ENCODE measurements at places on chromosomes 7 and 10. TPM values are rescaled to one million over a fixed set of nuclear protein-coding genes. Genes with fewer than 3 reads are reported as not detected.

Gene TWIST1
- total RNA-seq = 1.2 TPM

Gene NYAP1
- 0.22 TPM for total RNA-seq

Gene ACTL6B
- not detected for total RNA-seq

GRCh38 chr10:124619195-124619594 is 125.0 kb downstream of the FAM53B start:
- no peak for DNase-seq

DNA sequence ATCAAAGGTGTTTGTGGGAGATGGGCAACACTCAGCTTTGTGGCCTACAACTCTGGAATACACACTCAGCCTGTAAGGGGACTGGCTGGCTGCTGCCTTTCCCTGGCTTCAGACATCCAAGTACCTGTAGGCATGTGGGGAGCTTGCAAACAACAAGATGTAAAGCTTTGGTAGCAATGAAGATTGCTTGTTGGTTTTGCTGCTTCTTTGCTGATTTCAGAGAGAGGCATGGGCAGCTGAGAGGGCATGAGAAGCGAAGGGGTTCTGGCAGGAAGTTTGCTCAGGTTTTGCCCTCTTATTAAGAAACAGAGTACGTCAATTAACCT is 434.8 kb downstream of the LRMDA start:
- no peak for DNase-seq

DNA sequence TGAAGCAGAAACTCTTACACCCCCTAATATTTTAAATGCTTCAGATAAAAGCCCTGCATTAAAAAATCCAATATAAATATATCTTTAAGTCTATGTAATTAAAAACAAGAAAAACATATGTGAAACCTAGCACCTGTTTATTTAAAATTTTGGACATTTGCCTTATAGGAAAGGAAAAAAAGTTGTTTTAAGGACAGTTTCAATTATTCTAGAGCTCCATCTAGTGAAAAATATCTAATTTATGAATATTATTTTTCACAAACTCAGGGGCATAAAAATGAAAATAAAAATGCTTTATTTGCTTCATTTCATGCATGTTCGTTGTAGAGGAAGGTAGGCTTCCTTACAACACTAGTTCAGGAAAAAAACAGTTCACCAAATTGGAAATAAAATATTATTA is 26.1 kb downstream of the ENKUR start:
- DNase-seq = no peak

- DNase-seq = no peak
Measured at GRCh38 chr10:110141185-110141584, 66.2 kb upstream of the MXI1 start.

DNA sequence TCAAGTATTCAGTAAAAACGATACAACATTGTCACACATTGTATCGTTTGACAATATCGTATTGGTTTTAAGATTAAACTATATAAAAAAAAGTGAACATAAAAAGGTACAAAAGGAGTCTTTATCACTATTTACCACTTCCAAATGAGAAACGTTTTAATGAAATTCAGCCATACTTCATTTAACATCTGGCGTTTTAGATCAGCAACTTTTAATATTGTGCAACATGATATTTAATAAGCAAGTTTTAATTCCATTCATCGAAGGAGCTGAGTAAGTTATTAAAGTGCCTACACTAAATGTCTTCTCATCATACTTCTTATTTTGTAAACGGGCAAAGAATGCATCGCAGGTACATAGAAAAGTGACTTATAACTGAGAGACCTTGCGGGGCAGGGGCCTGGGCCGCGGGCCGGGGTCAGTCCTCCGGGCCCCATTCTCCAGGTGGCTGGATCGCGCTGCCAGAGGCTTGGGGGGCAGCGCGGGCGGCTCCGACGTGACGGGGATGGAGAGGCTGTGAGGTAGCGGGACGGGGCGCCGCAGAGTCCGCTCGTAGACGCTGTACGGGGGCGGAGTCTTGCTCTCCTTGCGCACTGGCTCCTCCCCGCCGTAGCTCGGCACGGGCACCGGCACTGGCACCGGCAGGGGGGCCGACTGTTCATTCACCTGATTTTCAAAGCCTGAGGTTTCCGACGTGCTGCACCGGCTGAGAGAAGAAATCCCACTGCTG is 165.8 kb upstream of the IMMP2L start:
- DNase-seq = no peak

- no peak for DNase-seq
Measured at GRCh38 chr7:147523056-147523455, 1067.5 kb upstream of the C7orf33 start.

Data from cardiac septum (tissue), 1 donor.